Left renal pelvis (tissue), 4 donors: ENCODE measurements at places on chromosomes 3 and 15. TPM values are rescaled to one million over a fixed set of nuclear protein-coding genes. Genes with fewer than 3 reads are reported as not detected.

CMTM7 gene
- 45.1 TPM for polyA plus RNA-seq

PYGO1 gene
- polyA plus RNA-seq = 22.3 TPM

CHCHD4 gene
- polyA plus RNA-seq = 13.6 TPM

CCR1 gene
- 1.7 TPM for polyA plus RNA-seq

GRCh38 chr3:106529738-106530137 lies 660.9 kb upstream of the CBLB start:
- no peak for DNase-seq

- no peak for DNase-seq
These were observed 165.0 kb downstream of the ABHD5 start for GRCh38 chr3:43855674-43856299.

GRCh38 chr3:94643400-94643799 lies 580.5 kb downstream of the NSUN3 start:
- no peak for DNase-seq

DNA sequence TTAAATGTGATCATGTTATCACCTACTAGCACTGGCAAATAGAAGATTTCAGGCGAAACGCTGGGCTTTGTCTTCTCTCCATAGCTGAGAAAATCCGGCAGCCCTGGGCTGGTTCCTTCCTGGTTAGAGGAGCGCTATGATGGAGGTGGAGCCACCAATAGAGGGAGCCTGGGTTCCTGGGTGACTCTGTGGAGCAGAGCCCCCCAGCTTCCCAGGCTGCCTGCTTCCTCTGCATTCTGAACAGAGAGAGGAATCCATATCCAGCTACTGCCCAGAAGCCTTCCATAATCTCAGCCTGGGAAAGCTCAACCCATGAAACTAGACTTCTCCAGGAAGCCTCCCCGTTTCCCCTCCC lies 32.6 kb upstream of the IQSEC1 start:
- DNase-seq = no peak

DNA sequence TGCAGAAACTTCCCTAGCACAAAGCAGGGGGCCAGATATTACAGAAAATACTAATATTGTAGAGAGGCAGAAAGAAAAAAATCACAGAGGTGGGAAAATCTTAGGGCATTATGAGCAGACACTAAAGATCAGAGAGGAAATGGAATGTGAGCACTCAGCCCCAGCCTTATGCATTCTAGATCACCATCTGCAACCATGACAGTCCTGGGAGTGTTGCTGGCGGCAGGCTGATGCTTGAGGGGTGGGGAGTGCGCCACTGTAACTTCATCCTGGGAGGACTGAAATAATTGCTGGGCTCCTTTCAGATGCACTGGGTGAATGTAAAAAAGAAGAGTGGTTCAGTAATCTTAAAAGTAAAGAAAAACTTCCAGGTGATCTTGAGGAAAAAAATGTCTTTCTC lies 427.6 kb upstream of the SEMA6D start:
- DNase-seq = no peak
